ENCODE measurements at places on chromosomes 4 and X.

DNA sequence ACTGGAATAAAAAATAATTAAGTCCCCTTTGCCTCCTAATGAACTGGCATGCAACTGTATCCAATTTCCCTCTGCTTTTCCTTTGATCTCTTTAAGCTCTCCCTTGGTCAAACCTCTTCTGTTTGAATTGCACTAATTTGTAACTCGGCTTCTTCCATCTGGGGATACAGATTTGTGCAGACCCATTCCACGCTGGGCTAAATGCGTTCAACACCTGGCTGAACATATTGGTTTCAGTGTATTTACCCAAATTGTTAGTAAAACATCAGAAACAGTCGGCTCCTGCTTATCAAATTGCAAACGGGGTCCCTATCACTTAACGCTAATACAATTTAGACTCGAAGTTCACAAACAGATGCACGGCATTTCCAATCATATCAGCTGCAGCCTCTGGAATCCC, 124.9 kb upstream of the TAPT1 start:
- DNase-seq = no peak

GRCh38 chr4:73281396-73281795, 22.8 kb upstream of the ANKRD17 start:
- DNase-seq = no peak

GRCh38 chr4:187302457-187303150, 578.9 kb upstream of the FAT1 start:
- no peak for DNase-seq

GRCh38 chr4:96326846-96327245, 487.0 kb downstream of the PDHA2 start:
- no peak for DNase-seq

DNA sequence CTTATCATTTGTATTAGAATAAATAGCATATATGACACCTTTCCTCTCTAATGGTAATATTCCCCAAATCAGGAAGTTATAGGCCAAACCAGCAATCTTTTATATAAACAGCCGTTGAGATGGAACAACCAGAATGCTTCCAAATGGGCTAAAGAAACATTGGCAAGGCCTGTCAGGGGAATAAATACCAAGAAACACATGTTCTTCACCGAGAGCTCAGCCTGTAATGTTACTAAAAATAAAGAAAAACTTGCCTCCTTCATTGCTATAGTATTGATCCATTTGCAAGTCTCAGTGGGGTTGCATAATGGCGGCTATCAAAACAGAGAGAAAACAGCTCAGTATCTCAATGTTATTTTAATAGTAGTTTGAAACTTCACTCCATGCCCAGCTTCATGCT, 104.9 kb downstream of the FAM13A start:
- DNase-seq = no peak

DNA sequence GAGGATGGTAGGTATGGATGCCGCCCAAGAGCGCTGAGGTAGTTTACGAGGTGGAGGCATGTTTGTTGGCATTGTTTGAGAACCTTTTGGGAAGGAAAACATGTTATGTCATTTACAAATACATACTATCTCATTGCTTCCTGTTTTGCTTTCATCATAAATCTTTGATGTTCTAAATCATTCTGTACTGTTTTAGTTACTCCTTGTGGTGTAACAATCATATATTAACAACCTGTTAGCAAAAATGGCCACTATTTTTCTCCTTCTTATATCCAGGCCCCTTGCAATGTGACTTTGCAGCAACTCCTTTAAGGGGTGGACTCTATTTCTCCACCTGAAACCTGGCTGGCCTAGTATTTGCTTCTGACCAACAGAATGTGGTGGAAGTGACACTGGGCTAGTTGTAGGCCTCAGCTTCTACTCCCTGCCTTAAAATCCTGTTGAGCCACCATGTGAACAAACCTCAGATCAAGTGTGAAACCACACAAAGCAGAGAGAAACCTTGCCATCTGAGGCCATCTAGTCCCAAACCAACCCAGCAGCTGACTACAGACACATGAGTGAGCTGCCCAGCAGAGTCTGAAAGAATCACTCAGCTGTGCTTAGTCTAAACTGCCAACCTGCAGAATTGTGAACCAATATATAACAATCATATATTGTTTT, 15.8 kb upstream of the CXorf38 start:
- no peak for DNase-seq
